Gastrocnemius medialis (tissue), 4 donors: ENCODE measurements at places on chromosomes 5 and 9. TPM values are rescaled to one million over a fixed set of nuclear protein-coding genes. Genes with fewer than 3 reads are reported as not detected.
A peak's percentile ranks its signal among the peaks of the same experiment; 100 is the strongest.

- DNase-seq, result no peak
Measured at GRCh38 chr5:35127006-35127405, 79.3 kb upstream of the AGXT2 start.

- no peak for DNase-seq
Measured at GRCh38 chr9:33140401-33141360, 26.5 kb downstream of the B4GALT1 start.

ANKRD20A1 gene
- total RNA-seq, result not detected

DNA sequence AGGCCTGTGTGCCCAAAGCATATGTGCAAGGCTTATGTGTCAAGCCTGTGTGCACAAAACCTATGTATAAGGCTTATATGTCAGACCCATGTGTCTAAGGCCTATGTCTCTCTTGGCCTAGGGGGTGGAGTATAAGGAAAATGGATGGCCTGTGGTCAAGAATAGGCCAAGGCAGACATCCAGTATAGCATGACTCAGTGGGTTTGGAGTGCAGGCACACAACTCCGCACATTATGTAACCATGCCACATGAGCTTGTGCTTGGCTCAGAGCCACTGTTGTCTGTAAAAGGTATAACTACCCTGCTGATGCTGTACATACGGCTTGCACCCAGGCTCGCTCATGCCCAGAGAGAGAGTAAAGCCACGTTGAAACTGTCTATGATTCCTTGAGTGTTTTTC lies 626.4 kb upstream of the NUDT12 start:
- peak; percentile 61 for DNase-seq

GRCh38 chr9:130745829-130746228 lies 52.2 kb downstream of the EXOSC2 start:
- no peak for DNase-seq

GRCh38 chr5:1881098-1881572 lies 1.6 kb downstream of the IRX4 start:
- no peak for DNase-seq

GRCh38 chr5:168890816-168891812 lies 311.9 kb upstream of the PANK3 start:
- DNase-seq, result no peak

DNA sequence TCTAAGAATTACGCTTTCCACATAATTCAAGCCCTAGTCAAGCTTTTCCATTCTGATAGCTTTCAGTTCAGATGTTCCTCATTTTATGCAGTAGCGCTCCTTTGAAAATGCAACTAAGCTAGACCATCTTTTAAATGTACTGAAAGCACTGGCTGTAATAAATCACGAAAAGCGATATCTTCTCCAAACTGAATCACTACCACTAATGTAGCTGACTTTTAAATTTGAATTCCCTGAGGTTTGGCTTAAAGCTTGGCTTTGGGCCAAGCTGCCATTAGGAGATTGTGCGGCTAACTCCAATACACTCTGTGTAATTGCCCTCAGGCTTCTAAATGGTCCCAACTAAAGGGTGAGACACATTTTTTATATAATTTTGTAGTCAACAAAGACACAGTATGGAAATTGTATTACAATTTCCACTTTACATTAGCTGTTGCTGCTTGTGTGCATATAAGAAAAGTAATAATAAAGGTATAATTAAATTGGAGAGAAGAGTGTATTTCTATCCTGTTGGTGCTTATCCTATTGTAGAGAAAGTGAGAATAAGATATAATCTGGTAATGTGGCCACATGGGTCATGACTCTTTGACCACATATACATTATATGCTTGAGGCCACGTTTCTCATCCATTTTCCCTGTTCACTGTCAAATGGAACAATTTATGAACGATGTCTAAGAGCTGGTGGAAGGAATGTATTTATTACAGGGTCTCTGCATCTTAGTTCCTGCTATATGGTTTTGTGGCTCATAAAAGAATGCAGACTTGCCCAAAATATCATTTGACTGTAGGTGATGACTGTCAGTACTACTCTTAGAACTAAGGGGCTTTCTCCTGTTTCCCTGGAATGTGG lies 118.7 kb upstream of the TAF11L2 start:
- no peak for DNase-seq

- no peak for DNase-seq
Measured at GRCh38 chr5:68729678-68730077, 364.1 kb upstream of the SLC30A5 start.
